A549 treated with Hydrocortisone at 1 μM for 4 hours (cell line): ENCODE measurements at places on chromosomes 7 and 10. TPM values are rescaled to one million over a fixed set of nuclear protein-coding genes. Genes with fewer than 3 reads are reported as not detected.

ATE1 gene
- 13.5 to 23.9 TPM (median 18.1 TPM) in 5 replicates for total RNA-seq

DNAAF5 gene
- 42.4 to 48.3 TPM (median 46.5 TPM) in 5 replicates for total RNA-seq

ADAMTS14 gene
- 0.12 to 0.24 TPM (median 0.16 TPM) in 5 replicates for total RNA-seq

LAMB1 gene
- 97.5 to 138 TPM (median 101 TPM) in 5 replicates for total RNA-seq

SLC25A13 gene
- total RNA-seq: 31.8 to 46.5 TPM (median 34.1 TPM) in 5 replicates
